Activated T-helper 1 cell treated with anti-CD3 and anti-CD28 coated beads, Interleukin-12 subunit alpha, Interleukin-12 subunit beta, Interleukin-2, Interleukin-4 antibody, amounts not matched to agents 30 ng/mL and 10 ng/mL and 1 ng/mL, durations not matched to agents 14 hours and 24 hours and 36 hours (primary cell): ENCODE measurements at places on chromosomes 2 and 18. TPM values are rescaled to one million over a fixed set of nuclear protein-coding genes. Genes with fewer than 3 reads are reported as not detected.

The KCNG2 gene
- total RNA-seq = not detected in 2 replicates

The CCDC68 gene
- total RNA-seq = not detected in 2 replicates

The ATRAID gene
- 107 and 111 TPM in 2 replicates for total RNA-seq

The ZSWIM2 gene
- not detected in 2 replicates for total RNA-seq

The SLC16A14 gene
- total RNA-seq = 3.1 and 3.3 TPM in 2 replicates

DNA sequence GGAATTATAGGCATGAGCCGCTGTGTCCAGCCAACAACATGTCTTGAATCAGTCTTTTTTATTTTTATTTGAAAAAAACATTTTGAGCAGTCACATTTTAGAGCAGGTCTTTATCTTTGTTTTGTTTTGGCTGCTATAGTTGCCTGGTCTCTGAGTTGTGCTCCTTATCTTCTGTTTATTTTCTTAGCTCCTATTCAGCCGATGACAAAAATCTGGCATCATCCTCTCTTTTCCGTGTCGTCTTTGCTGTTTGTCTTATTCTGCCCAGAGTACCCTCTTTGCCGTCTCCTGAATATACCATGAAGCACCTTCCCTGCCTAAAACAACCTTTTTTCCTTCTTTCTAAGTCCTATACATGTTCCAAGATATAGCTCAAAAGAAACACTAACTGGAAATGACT is 201.1 kb downstream of the THSD7B start:
- DNase-seq = no peak
- no peak overlapping the region for H3K27ac ChIP-seq
- H3K4me3 ChIP-seq = no peak overlapping the region
- no peaks in the 10 kb centered on the region for H3K4me1 ChIP-seq
- H3K36me3 ChIP-seq = no peaks in the 10 kb centered on the region

DNA sequence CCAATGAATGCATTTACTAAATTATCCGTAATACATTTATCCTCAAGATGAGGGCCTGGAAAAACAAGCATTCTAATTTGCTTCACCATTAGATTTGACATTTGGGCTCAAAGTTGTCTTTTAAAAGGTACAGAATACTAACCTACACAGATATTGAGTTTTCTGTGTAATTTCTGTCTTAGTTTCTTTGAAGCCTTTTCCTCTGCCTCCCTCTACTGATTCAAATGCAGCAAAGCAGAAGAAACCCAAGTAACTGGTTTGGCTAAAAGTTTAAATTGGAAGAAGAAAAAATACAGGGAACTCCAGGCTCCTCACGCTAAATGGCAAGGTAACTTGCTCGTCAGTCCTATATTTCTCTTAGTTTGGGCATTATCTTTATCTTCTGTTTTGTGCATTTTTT is 53.3 kb upstream of the SLC5A7 start:
- H3K4me1 ChIP-seq = no peaks in the 10 kb centered on the region
- H3K36me3 ChIP-seq = no peaks in the 10 kb centered on the region
- no peak overlapping the region for H3K27ac ChIP-seq
- H3K4me3 ChIP-seq = no peak overlapping the region
- H3K27me3 ChIP-seq = no peaks in the 10 kb centered on the region

GRCh38 chr18:12044591-12044990 is 49.1 kb upstream of the ANKRD62 start:
- H3K27me3 ChIP-seq = no peaks in the 10 kb centered on the region
- no peak for DNase-seq
- no peak overlapping the region for H3K4me3 ChIP-seq
- H3K36me3 ChIP-seq = no peaks in the 10 kb centered on the region
- H3K27ac ChIP-seq = no peak overlapping the region

- H3K27ac ChIP-seq = no peak overlapping the region
- no peak overlapping the region for H3K4me3 ChIP-seq
- H3K36me3 ChIP-seq = no peaks in the 10 kb centered on the region
- DNase-seq = no peak
These were observed 358.6 kb downstream of the METTL4 start for GRCh38 chr18:2212598-2213205.

DNA sequence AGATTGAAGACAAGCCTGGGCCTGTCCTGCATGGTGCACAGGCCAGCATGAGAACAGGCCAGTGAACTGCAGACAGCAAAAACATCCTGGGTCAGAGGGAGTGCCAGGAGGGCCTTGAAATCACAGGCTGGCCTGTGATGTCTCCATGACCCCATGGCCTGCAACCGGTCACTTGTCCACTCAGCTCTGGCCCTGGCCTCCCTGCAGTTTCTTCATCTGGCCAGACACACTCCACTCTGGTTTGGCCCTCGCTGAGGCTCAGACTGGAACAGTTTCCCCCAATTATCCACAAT is 12.6 kb downstream of the CYRIA start:
- no peak overlapping the region for H3K27ac ChIP-seq
- no peak for DNase-seq
- peaks cover 3% of the 10 kb centered on the region for H3K27me3 ChIP-seq
- no peaks in the 10 kb centered on the region for H3K36me3 ChIP-seq

- no peak overlapping the region for H3K4me3 ChIP-seq
- no peaks in the 10 kb centered on the region for H3K36me3 ChIP-seq
- no peak overlapping the region for H3K27ac ChIP-seq
- no peak for DNase-seq
These were observed 108.8 kb downstream of the MTCL1 start for GRCh38 chr18:8814206-8814605.

DNA sequence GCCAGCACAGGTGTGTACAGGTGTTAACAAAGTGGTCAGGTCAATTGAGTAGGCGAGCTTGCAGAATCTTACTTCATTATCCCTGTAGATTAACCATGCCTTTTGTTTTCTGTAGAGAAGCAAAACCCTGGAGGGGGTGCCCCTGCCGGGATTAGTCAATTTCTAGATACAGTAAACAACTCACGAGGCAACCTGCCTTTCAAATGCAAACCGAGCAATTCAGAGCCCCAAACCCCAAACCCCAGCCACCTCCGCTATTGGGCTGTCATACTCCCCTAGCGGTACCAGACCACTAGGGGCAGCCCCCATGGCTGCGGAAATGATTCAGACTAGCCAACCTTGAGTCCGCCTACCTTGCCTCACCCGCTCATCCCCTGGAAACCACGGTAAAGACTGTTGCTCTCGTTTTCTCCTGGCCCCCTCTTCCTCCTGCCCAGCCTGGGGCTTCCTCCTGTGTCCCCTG is 61.4 kb upstream of the KIF5C start:
- H3K27ac ChIP-seq = no peak overlapping the region
- peaks cover 11% of the 10 kb centered on the region for H3K4me1 ChIP-seq
- H3K27me3 ChIP-seq = peaks cover 13% of the 10 kb centered on the region
- DNase-seq = peak; percentile 43
- no peak overlapping the region for H3K4me3 ChIP-seq
- H3K36me3 ChIP-seq = no peaks in the 10 kb centered on the region

- peaks cover 9% of the 10 kb centered on the region for H3K27me3 ChIP-seq
- no peak for DNase-seq
- H3K4me1 ChIP-seq = peaks cover 17% of the 10 kb centered on the region
- no peak overlapping the region for H3K27ac ChIP-seq
These were observed 10.7 kb downstream of the CYRIA start for GRCh38 chr2:16654833-16655444.

- H3K4me3 ChIP-seq = no peak overlapping the region
- H3K27ac ChIP-seq = no peak overlapping the region
- H3K4me1 ChIP-seq = no peaks in the 10 kb centered on the region
- no peaks in the 10 kb centered on the region for H3K36me3 ChIP-seq
- DNase-seq = no peak
- H3K27me3 ChIP-seq = no peaks in the 10 kb centered on the region
These were observed 330.6 kb downstream of the CYRIA start for GRCh38 chr2:16334886-16335603.

- no peaks in the 10 kb centered on the region for H3K27me3 ChIP-seq
- no peak for DNase-seq
- H3K4me3 ChIP-seq = no peak overlapping the region
- H3K36me3 ChIP-seq = peaks cover 18% of the 10 kb centered on the region
- no peak overlapping the region for H3K27ac ChIP-seq
These were observed 29.4 kb downstream of the HADHB start for GRCh38 chr2:26274058-26274613.

DNA sequence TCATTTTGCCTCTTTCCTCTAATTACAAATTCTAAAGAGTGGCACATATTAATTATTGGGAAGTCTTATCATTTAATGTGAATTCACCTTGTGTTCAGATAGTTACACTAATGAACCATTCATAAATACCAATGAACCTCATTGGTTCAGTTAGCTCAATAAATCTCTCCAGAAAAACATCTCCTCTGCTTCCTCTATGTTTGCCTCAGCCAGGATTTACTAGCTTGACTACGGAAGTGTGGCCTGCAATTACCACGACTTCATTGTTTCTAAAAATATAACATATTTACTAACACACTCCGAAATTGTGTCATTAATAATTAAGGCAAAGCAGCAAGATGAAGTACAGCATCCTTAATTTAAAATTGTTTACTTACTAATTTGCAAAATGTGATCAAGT is 103.3 kb downstream of the PLA2R1 start:
- H3K36me3 ChIP-seq = peaks cover 1% of the 10 kb centered on the region
- H3K4me3 ChIP-seq = no peak overlapping the region

DNA sequence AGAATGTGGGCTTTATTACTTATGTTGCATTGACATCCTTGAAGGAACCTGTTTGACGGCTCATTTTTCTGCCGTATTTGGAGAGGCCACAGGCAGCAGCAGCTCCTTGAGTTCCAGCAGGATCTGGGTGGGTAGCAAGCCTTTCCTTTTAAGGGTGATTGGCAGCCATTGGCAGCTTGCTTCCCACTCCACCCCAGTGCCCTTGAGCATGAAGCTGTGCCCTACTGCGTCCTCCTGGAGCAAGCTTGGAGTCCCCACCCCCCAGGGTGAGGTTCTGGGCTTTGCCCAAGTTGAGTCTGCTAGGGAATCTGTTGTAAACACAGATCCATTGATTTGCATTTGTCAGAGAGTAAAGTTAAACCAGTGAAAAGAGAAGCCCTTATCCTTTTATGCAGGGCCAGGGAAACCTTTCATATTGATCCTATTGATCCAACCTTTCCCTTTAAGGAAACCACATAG is 9.2 kb downstream of the ONECUT2 start:
- H3K27me3 ChIP-seq = peaks cover 42% of the 10 kb centered on the region
- DNase-seq = no peak
- no peak overlapping the region for H3K4me3 ChIP-seq
